ENCODE measurements at places on chromosomes 7 and 10.

DNA sequence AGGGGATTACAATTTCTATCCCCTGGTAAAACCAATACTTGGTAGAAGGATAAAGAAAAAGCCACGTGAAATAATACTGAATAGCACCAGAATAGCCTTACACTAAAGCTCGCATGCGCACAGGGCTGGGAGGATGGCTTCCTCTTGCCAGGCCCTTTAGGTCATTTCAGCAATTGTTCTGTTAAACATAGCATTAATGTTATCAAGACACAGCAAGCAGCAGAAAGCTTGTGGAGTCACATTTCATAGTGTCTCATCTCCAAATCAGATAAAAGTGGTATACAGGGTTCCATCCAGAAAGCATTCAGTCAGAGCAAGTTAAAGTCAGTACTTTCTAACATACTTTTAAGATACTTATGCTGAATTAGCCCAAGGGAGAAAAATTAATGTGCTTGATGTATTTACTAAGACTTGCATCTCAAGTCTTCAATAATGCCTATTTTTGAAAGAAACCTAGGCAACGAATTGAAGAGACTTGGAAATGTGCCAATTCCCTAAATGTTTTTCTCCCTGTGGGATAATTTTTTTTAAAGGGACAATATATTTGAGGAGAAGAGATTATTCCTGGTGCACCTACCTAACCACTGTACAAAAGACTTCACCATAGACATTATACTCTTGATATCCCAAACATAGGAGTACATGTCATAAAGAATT is 14.3 kb upstream of the NPM3 start:
- no peak for DNase-seq

GRCh38 chr7:146355216-146355615 is 238.6 kb downstream of the CNTNAP2 start:
- DNase-seq: no peak

- DNase-seq: no peak
Observed at GRCh38 chr10:65571011-65571570, 1354.7 kb upstream of the LRRTM3 start.

GRCh38 chr7:97005183-97006054 is at the start of gene DLX6:
DLX6 (plus strand) TSS chr7:97005553; CDS start chr7:97005978, 425 bp downstream.
- DNase-seq: no peak

DNA sequence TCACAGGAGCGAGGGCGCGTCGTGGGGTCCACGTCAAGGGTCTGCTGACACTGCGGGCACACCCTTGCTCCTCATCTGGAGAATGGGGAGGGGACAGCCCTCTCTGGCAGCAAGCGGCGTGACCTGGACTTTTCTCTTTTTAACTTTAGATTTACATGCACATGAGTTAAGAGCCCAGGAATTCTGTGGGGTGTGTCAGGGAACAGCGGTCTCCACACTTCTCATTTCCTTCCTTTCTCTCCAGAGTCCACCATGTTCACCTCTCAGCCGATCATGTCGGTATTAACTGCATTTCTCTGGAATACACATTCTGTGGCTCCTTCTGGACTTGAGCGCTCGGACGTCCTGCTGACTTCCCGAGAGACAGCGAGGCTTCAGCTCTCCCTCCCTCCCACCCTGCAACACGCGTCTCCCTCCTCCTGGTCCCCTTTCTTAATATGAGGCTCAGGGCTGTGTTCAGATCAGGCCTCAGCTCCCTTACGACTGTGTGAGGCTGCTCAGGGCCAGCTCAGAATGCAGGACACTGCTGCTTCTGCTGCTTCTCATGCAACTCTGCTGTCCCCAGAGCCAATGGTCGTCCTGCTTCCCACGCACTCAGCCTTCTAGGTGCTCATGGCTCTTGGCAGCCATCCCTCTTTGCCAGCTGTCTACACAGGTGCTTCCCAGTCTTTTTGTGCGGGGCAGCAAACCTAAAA is 261.3 kb downstream of the ELFN1 start:
- no peak for DNase-seq

- DNase-seq: no peak
Observed at GRCh38 chr7:35805876-35806275, 5.0 kb downstream of the SEPTIN7 start.

DNA sequence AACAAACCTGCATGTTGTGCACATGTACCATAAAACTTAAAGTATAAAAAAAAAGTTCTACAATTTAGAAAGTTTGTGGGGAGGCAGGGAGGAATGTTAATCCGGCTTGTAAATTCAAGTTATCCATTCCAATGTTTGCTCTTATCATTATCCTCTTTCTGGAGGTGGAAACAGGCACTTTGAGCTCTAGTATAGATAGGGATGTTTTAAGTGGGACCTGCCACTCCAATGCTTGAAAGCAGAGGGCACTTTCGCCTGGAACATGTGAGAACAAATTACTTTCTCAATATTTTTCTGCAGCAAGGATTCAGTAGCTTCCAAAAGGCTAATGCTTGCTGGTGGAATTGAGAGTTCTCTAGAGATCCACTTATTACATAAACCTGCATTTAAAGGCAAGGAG is 45.6 kb downstream of the FEZF1 start:
- no peak for DNase-seq

All from HCEC 1CT (cell line).